Stimulated activated CD8-positive, alpha-beta memory T cell treated with anti-CD3 and anti-CD28 coated beads, Interleukin-4, amount 100 ng/mL, for 1 hour (primary cell): ENCODE measurements at places on chromosomes 3 and 15.

DNA sequence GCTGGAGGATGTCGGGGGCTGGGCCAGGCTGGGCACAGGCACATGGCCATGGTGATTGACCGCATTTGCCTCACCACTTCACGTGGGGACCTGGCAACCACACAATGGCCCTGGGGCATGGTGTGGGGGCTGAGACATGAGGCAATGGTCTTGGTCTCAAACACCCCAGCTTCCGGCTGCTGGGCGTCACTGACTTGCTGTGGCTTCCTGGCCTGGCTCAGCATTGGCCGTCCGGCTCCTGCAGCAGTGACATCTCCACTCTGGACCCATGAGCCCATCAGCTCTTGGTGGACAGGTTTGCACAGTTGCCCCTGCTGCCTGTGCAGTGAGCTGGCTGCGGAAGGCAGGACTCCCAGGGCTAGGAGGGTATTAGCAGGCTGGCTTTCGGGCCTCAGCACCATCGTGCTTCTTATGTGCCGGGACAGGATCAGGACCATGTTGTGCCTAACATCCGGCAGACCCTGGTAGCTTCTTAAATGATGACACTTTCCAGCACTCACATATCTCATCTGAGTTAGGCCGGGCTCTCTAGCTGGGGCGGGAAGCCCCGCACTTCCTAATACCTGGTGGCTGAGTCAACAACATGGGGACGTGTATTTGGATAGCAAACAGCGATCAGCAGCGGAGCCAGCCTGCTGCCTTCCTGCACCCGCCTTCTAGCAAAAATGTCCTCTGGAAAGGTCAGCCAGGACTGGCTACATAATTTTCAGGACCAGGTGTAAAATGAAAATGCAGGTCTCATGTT lies 34.1 kb downstream of the ZNF710 start:
- no peak for DNase-seq

- no peak for DNase-seq
Observed at GRCh38 chr3:27186013-27186412, 183.2 kb downstream of the NEK10 start.

DNA sequence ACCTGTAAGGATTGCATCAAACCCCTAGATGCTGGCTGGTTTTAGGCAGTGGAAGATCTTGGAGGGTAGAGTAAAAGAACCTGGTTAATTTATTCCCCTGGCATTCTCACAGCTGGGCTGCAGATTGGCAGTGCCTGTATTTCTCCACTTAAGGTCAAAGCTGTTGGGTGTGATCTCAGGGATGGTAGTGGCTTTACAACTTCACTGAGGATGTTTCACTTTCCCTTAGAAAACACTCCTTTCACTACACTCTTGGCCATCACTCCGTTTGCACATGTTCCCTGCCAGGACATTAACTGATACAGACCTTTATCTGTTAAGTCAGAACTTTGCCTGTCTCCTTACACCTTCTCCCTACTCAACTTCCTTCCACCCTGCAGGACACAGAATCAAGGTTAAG lies 779.1 kb upstream of the SEMA6D start:
- DNase-seq, result no peak

- DNase-seq, result no peak
Observed at GRCh38 chr15:80202641-80203360, 49.2 kb downstream of the CTXND1 start.

- DNase-seq, result no peak
Observed at GRCh38 chr3:189941679-189942078, 179.0 kb downstream of the P3H2 start.

DNA sequence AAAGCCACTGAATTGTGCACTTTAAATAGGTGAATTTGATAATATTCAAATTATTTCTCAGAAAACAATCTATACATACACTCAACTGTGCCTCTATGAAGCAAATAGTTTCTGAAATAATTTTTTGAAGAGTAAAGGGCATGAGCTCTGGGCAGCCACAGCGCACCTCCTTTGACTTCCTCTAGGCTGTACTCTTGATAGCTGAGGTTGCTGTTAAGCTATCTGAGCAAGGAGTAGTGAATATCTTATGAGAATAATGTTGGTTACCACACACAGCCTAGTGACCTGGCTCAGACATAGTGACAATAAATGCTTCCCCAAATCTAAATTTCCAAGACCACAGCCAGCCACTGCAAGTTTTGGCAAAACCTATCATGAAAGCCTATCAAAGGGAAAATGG lies 11.6 kb upstream of the SEC61A1 start:
- no peak for DNase-seq

DNA sequence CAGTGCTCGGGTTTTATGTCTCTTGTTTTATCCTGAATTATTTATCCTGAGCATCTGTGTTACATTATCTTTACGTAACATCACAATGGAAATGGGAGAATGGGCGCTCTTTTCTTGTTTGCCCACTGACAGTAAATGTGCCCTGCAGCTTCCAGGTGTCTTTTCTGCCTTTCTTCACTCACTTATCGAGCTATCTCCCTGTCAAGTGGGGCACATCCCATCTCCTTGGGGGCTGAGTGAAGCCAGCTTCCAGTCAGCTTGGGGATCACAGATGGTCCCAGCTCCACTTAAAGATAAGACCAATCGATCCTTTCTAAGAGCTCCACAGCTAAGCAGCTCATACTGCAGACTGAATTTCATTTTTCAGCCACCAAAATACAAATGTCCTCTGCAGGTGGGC lies 125.8 kb downstream of the KBTBD8 start:
- no peak for DNase-seq

DNA sequence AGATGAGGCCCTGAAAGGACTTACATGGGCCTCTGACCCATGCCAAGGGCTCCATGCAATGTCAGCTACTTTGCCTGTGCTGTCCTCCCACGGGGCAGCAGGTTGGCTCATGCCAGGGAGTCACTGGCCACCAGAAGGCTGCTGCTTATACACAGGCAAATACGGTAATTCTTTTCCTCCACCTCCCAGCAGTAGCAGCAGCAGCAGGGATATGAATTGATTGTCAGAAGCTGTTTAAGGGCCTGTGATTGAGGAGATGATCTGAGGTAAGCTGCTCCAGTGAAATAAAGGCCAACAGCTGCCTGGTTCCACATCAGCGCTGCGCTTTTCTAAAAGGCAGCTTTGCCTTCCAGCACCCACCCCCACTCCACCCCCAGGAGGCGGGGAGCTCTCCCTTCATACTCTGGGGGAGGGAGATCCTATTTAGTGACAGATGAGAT lies 250.5 kb downstream of the SHQ1 start:
- DNase-seq, result no peak

DNA sequence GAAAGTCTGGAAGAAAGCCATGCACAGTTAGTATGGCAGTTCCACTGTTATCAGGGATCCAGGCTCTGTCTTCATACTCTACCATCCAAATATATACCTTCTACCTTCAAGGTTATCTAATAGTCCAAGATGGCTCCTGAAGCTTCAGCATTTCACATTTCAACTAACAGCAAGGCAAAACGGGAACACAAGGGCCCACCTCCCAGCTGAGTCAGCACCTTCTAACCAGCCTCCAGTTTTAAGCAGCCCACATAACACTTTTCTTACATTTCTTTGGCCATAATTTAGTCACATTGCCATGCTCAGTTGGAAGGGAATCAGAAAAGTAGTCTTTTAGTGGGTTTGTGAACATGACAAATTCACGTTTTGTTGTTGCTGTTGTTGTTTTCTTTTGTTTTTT lies 15.4 kb upstream of the MSL2 start:
- no peak for DNase-seq

DNA sequence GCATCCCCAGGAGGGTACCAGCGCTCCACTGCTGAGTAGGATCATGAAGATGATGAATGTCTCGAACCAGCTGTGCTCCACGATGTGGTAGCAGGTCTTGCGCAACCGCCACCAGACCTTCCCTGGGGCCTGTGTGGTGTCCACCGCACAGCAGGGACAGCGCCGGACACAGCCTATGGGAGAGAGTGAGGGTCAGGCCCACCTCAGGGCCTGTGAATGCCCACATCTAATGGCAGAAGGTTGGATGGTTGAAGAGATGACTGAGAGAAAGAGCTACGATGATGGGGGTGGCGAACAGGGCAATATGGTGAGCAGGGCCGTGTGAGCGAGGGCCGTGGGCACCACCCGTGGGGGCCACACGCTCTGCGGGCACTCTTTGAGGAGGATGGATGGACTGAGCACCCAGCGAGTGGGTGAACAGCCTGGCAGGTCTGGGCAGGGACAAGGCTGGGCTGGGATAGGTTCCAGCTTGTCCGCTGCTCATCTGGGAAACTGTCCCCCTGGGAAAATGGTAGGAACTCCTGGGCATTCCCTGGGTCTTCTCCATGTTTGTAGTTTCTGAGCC lies 74.1 kb downstream of the SCN5A start:
- no peak for DNase-seq

- peak; percentile 83 for DNase-seq
Observed at GRCh38 chr15:77013776-77014131, 18.8 kb downstream of the PSTPIP1 start.

DNA sequence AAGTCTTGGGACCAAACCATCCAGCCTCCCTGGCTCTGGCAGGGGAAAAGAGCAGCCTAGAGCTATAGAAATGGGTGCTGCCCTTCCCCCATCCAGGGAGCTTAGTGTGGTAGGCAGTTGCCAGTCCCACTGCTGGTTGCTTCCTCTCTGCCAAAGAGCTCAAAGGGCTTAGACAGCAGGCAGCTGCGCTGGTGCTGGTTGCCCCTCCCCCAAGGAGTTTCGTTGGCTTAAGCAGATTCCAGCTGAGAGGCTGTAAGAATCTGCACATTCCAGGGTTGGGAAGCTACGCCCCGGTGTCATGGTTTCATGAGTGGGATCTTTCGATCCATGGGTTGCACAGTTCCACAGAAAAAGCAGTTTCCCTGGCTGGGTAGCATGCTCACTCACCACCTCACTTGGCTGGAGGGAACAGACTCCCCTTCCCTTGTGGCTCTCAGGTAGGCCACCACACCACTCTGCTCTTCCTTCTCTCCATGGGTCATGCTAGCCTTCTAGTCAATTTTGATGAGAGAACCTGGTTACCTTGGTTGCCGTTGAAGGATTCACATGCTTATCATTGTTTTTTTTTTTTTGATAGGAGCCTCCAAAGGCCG lies 195.1 kb downstream of the EPHA6 start:
- no peak for DNase-seq

- no peak for DNase-seq
Observed at GRCh38 chr15:66740802-66741201, 38.8 kb downstream of the SMAD6 start.
